ENCODE measurements at places on chromosomes 13 and 19. TPM values are rescaled to one million over a fixed set of nuclear protein-coding genes. Genes with fewer than 3 reads are reported as not detected.

Gene SPATA13
- total RNA-seq, result 34.4 TPM

Gene SIGLEC14
- total RNA-seq, result 11.8 TPM

- no peak for DNase-seq
Observed at GRCh38 chr19:17553256-17553655, 2.2 kb upstream of the COLGALT1 start.

GRCh38 chr13:36875431-36875830 lies 44.6 kb downstream of the SMAD9 start:
- DNase-seq, result no peak

DNA sequence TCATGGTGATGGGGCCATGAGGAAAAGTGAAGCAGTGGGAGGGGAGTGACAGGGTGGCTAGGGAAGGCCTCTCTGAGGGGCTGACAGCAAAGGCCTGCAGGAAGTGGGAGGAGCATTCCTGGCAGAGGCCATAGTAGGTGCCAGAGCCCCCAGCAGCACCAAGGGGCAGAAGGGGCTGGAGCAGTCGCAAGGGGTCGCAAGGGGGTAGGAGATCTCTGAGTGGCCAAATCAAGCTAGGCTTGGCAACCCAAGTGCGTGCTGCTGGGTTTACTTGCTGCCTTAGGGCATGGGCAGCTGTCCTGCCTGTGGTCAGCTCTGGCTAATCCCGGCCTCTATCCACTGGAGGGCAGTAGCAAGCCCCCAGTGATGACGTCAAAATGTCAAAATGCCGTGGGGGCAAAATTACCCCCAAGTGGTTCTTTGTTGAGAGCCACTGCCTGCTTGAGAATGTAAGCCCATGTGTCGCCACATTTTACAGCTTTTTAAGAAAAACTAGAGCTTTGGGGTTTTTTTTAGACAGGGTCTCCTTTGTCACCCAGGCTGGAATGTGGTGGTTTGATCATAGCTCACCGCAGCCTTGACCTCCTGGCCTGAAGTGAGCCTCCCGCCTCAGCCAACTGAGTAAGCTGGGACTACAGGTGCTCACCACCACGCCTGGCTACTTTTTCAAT lies 11.8 kb downstream of the CCDC97 start:
- no peak for DNase-seq

DNA sequence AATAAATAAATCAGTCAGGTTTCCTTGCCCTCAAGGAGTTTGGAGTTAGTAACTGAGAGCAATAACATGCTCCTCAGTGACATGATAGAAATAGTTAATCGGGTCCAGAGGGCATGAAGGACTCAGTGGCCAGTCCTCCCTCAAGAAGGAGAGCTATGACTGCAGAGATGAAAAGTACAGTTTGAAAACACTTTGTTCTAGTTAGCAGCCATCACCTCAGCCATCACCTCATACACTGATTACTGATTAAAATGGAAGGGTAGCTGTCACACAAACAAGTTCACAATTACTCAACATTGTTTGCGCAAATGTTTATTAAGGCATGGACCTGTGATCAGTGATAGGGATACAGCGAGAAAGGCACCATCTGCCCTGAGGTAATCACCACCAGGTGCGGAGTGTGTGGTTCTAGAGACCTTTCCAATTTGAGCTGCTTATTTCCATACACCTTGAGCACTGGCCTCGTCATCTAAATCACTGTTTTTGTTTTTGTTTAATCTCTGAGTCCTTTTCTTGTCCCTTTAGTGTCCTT lies 85.3 kb upstream of the RAP2A start:
- DNase-seq, result no peak
